ENCODE measurements at places on chromosomes 16 and 17. TPM values are rescaled to one million over a fixed set of nuclear protein-coding genes. Genes with fewer than 3 reads are reported as not detected.

ICAM2 gene
- total RNA-seq, result 41.9 TPM

GRCh38 chr17:45677770-45678169 lies 106.3 kb upstream of the CRHR1 start:
- H3K36me3 ChIP-seq, result no peaks in the 10 kb centered on the region
- H3K4me3 ChIP-seq, result no peak overlapping the region
- H3K27me3 ChIP-seq, result peaks cover 3% of the 10 kb centered on the region
- H3K4me1 ChIP-seq, result no peaks in the 10 kb centered on the region
- H3K27ac ChIP-seq, result no peak overlapping the region

SMIM36 gene
- not detected for total RNA-seq

- H3K27ac ChIP-seq, result peak overlapping the region; percentile 100
- peak; percentile 94 for DNase-seq
- H3K36me3 ChIP-seq, result peaks cover 7% of the 10 kb centered on the region
- peak overlapping the region; percentile 85 for H3K4me3 ChIP-seq
- H3K4me1 ChIP-seq, result peaks cover 31% of the 10 kb centered on the region
Measured at GRCh38 chr17:43360376-43360738, 38.4 kb upstream of the ARL4D start.

ACSM5 gene
- total RNA-seq, result not detected

GRCh38 chr16:23382279-23382678 lies 70.7 kb downstream of the COG7 start:
- H3K36me3 ChIP-seq, result no peaks in the 10 kb centered on the region
- DNase-seq, result no peak
- H3K27me3 ChIP-seq, result no peaks in the 10 kb centered on the region
- H3K4me1 ChIP-seq, result no peaks in the 10 kb centered on the region
- no peak overlapping the region for H3K27ac ChIP-seq

DNA sequence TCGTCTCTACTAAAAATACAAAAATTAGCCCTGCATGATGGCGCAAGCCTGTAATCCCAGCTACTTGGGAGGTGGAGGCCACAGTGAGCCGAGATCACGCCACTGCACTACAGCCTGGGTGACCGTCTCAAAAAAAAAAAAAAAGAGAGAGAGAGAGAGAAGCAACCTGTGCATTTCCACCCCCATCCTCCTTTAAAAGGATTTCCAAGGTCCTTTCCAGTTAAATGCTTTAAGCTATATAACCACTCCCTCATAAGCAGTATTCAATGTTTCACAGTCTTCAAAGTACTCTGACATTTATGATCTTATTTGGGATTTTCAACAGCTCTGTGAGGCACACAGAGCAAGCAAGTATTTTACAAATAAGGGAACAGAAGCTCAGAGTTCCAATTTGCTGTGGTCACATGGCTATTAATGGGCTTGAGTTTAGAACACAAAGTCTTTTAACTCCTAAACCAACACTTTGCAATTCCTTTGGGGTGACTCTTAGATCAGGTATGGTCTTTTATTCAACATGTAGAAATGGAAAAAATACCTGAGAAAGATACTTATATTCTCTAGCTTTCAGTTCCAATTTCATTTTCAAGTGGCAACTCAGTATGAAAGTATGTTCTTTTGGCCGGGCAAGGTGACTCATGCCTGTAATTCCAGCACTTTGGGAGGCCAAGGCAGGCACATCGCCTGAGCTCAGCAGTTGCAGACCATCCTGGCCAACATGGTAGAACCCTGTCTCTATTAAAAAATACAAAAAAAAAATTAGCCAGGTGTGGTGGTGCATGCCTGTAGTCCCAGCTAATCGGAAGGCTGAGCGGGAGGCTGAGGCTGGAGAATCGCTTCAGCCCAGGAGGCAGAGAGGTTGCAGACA lies 31.3 kb downstream of the SPOP start:
- no peak overlapping the region for H3K4me3 ChIP-seq
- H3K27ac ChIP-seq, result peak overlapping the region; percentile 76
- peaks cover 63% of the 10 kb centered on the region for H3K4me1 ChIP-seq
- peak; percentile 81 for DNase-seq
- peaks cover 1% of the 10 kb centered on the region for H3K36me3 ChIP-seq

GRCh38 chr17:76996741-76997694 lies 128.8 kb downstream of the MGAT5B start:
- H3K4me3 ChIP-seq, result no peak overlapping the region
- peak overlapping the region; percentile 78 for H3K27ac ChIP-seq
- no peaks in the 10 kb centered on the region for H3K27me3 ChIP-seq
- H3K36me3 ChIP-seq, result no peaks in the 10 kb centered on the region
- DNase-seq, result peak; percentile 33
- H3K4me1 ChIP-seq, result peaks cover 55% of the 10 kb centered on the region

ACSM2A gene
- not detected for total RNA-seq

KRT20 gene
- total RNA-seq, result not detected

GRCh38 chr16:69703638-69704037 lies 22.7 kb downstream of the NQO1 start:
- no peak overlapping the region for H3K4me3 ChIP-seq
- H3K27me3 ChIP-seq, result no peaks in the 10 kb centered on the region
- no peaks in the 10 kb centered on the region for H3K4me1 ChIP-seq
- H3K36me3 ChIP-seq, result no peaks in the 10 kb centered on the region
- no peak overlapping the region for H3K27ac ChIP-seq

- no peaks in the 10 kb centered on the region for H3K36me3 ChIP-seq
- no peaks in the 10 kb centered on the region for H3K27me3 ChIP-seq
- no peaks in the 10 kb centered on the region for H3K4me1 ChIP-seq
- no peak overlapping the region for H3K4me3 ChIP-seq
- H3K27ac ChIP-seq, result no peak overlapping the region
Measured at GRCh38 chr17:74414510-74414909, 17.4 kb upstream of the GPRC5C start.
